ENCODE measurements at places on chromosomes 4 and X.

DNA sequence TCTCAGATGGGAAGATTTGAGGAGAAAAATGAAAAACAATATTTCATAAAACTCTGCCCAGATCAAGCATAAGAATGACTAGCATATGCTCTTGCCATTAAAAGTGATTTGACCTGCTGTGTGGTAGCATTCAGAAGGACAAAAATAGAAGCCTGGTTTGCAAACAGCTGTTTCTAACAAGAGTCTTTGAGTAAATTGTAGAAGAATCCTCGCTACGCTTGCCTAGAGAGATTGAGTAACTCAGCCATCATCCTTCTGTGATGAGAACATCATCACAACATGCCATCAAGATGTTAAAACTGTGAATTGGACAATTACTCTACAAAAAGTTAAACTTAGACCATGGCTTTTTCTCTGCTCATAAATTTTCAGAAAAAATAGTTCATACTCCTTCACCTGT is 168.9 kb upstream of the PUDP start:
- DNase-seq, result no peak

DNA sequence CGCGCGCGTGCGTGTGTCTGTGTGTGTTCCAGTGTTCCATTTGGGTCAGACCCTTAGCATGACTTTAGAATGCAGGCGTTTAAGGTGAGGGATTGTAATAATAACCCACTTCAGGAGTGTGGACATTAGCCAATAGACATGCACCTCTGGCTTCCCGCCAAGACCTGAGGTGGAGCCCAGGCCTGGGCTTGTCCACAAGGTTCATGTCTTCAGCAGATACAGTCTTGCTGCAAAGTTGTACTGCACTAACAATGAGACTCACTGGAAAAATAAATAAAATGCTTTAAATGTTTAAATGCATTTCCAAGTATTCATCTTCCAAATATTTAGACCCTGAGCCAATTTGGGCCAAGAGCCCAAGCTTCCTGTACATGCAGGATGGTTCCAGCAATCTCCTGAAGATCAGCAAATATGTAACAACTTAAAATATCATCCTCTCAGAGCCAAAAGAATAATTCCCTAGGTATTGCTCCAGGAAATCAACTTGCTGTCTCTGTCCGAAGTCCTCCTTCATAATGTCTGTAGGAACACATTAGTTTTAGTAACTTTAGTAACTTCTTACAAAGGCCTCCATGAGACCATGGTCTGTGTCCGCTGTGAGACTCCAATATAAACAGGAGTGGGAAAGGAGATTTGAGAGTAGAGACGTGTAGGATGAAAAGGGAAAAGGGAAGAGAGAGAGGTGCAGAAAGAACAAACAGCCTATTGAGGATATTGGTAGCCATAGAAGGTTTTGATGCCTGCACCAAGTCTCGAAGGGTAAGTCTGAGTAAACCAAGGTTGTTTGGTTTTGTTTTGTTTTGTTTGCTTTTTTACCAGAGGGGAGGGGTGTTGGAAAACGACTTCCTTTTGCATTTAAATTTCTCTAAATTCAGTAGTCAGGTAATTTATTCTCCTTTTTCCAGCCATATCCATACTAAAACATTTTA is 98.5 kb upstream of the KLF3 start:
- no peak for DNase-seq

GRCh38 chr4:61200187-61200915 is at the start of gene ADGRL3:
TSS of gene ADGRL3 (plus strand) at chr4:61200326.
- no peak for DNase-seq

GRCh38 chrX:140661643-140662042 is 47.9 kb upstream of the LINC00632 start:
- DNase-seq, result no peak

- DNase-seq, result no peak
These were observed 172.7 kb downstream of the MID1 start for GRCh38 chrX:10447564-10448214.

- no peak for DNase-seq
These were observed 27.5 kb upstream of the VBP1 start for GRCh38 chrX:155188786-155189185.

- peak; percentile 27 for DNase-seq
These were observed 11.0 kb downstream of the SUPT20HL1 start for GRCh38 chrX:24371391-24371972.

GRCh38 chr4:3491681-3492405 is 28.7 kb downstream of the DOK7 start:
- DNase-seq, result no peak

DNA sequence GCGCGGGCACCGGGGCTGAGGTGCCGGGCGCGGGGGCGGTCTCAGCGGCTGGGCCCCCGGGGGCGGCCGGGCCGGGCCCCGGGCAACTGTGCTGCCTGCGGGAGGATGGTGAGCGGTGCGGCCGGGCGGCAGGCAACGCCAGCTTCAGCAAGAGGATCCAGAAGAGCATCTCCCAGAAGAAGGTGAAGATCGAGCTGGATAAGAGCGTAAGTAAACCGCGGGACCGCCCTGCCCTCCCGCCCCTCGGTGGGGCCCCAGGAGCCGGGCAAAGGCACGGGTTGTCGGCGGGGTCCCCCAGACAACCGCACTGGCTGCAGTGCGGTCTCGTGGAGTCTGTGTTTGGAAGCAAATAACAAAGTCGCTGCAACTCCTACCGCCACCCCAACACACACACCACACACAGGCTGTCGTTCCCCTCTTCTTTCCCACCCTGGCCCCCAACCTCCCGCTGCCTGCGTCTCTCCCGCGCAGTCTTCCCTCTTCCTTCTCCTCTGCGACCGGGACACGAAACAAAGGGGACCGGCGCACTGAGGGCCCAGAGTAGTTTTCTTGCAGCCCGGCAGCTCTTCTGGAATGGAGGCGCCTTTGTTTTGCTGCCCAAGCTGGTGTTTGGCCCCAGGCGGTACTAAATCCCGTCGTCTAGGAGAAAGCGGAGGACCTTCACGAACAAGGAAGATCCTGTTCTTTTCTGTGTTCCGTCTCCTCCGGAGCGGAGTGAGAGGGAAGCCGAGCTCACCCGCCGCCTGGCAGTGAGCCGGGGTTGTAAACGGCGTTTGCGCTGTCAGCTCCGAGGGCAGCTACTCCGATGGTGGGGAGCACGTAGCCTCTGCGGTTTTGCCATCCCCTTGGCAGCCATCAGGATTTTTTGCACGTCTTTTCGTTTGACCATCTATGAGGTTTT is 788 bp downstream of the SAP30 start:
- no peak for DNase-seq

DNA sequence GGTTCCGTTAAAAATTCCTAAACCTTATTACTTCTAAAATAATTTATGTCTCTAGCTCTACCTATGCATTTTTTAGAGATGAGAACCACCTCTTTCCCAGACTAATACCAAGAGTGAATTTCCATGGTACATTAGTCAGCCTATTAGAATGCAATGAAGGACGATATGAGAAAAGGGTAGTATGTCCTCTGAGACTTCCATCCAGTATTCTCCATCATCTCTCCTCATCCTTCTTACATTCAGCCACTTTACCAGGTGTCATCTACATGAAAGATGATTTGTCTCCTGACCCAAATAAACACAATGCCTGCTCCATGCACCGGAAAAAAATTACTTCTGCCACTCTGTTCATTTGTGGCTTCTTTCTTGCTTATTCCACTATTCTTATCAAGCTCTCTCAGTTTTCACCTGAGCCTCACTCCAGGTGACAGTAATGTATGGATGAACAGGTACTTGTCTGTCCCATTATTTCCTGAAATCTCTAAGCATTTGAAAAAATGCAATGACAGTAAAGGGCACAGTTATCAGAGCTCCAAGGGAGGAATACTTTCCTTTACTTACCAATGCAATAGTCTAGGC is 97.9 kb downstream of the MAB21L2 start:
- no peak for DNase-seq

- DNase-seq, result no peak
These were observed 756.8 kb downstream of the RAPGEF2 start for GRCh38 chr4:159859656-159860148.

GRCh38 chr4:140906993-140907962 is 151.1 kb upstream of the TBC1D9 start:
- no peak for DNase-seq

DNA sequence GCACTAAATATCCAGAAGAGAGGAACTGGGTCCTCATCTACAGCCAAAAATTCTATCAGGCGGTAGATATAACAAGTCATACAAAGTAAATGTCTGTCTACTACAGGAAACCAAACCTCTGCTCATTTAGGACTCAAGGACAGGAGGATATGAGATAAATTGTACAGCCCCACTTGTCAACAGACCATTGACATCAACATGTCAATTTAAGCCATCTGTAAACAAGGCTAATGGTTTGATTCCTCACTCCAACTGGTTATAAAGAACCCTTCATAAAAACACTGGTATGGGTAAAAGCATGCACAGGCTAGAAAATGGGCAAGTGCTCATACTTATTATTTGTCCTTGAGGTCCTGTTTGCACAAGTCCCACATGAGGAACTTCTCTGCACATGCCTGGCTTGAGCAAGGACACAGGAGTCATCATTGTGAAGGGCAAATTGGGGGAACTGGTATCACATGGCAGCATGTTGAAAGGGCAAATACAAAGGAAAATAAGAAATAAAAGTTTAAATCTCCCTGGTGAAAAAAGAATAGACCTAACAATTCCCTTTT is 13.2 kb downstream of the RTL8B start:
- DNase-seq, result no peak

DNA sequence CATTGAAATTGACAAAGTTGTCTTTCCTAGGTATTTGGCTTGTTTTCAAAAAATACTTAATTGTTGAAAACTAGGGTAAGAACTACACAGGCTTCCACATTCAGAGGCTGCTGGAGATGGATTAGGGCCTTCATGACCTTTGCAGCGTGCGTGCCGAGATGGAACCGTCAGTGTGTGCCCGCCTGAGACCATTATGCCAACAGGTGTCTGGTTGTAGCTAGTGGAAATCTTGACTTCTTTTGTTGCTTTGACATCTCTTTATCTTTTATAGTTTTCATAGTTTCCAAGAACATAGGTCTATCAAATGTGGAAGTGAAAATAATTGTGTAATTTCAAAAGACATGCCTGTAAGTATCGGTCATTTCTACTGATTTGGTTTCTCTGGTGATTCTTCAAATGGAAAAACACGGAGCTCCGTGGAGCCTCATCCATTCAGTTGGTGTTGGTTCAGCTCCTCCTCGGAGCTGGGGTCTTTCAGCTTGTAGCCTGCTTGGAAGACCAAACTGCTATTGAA is 38.9 kb upstream of the CLCN4 start:
- no peak for DNase-seq

- no peak for DNase-seq
These were observed 125.4 kb downstream of the PDLIM5 start for GRCh38 chr4:94577136-94577535.

GRCh38 chrX:8288590-8288989 is 117.5 kb upstream of the VCX2 start:
- DNase-seq, result no peak

- DNase-seq, result no peak
These were observed 528.2 kb upstream of the FAT1 start for GRCh38 chr4:187251896-187252295.

DNA sequence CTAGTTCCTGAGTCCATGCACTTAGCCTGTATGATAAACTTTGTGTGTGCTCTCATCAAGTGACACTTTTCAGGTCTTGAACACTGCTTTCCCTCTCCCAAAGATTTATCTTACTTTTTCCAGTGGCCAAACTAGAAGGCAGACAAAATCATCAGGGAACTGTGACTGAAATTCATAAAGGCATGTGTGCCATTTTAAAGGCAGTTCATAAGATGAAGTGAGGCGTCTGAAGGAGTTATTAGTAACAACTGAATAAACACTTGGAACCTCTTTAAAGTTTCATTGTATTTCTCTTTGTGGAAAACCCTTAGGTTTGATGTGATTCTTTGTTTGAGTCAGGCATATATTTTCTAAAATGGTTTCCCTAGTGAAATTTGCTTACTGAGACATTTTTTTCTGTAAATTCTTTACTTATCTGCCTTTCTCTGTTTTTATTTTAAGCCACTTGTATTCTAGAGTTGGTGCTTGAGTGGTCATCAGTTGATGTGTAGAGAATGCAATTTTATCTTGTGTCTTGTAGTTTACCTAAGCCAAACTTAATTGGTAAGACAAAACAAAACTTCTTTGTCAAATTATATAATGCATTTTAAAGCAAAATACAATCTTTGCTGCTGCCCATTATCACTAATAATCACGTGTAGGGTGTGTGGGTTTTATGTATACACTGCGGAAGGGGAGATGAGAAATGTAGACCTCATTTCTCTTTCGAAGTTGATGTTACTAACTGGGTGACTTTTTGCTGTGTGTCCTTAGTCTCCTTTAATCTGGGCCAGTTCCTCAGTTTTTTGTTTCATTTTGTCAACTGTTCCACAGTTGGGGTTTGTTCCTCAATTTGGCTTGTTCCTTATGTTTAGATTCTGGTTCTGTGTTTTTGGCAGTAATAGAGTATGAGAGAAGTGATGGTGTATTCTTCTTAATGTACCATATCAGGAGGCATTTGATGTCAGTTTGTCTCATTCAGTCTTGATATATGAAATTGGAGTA is 56.8 kb downstream of the RBPJ start:
- DNase-seq, result no peak

DNA sequence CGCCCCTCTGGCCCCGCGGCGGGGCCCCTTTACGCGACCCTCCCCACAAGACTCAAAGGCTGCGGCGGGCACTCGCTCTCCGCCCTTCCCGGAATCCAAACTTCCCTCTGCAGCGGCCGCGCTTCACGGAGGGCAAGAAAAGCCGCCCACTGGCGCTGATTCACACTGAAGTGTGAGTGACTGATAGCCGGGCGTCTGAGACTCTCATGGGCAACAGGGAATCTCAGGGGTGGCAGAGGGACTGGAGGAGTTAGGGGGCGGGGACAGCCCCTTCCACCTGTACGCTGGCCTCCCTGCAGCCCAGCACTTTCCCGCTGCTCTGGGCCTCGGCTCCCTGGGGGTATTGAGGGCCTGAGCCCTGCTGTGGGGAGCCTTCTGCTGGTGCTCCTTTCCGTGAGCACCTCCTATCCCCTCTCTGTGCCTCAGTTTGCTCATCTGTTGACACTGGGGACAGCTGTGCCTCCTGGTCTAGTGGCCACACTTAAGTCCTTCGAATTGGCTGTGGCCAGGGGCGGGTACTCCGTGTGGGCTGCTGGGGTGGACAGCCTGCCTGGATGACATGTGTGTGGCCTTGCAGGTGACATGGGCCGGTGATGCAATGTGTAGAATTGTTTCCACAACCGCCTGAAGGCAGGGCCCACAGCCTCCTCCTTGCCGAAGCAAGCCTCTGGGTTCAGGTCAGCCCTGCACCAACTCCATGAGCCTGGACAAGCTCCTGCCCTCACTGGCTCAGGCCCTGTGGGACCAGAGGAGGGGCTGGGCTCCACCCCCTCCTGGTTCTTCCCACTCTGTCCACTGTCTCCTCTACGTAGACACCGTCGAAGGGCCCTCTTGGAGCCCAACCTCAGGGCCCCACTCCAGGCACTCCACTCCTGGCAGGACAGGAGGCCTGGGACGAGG is 951 bp downstream of the SH3BP2 start:
- DNase-seq, result no peak
